Stimulated activated CD8-positive, alpha-beta memory T cell treated with anti-CD3 and anti-CD28 coated beads, Interleukin-4, amount 100 ng/mL, for 24 hours (primary cell): ENCODE measurements at places on chromosomes 2 and 18.

GRCh38 chr2:230575642-230576324 is 136.9 kb upstream of the CAB39 start:
- DNase-seq: peak; percentile 61

DNA sequence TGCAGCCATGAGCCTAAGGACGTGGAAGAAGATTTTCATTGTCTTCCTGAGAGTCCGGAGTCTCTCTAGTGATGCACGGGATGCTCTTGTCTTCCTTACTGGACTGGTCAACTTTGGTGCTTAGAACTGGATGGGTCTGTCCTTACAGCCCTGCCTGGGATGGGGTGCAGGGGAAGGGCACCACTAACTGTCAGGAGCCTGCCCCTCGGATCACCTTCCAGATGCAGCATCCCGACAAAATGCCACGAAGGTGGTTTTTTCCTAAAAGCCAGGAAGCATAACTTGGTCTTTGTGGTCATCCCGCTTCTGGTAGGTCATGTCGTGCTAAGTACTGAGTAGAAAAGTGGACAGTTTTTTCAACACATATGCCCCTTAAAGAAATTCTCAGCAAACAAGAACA is 207.4 kb upstream of the TWIST2 start:
- DNase-seq: no peak

DNA sequence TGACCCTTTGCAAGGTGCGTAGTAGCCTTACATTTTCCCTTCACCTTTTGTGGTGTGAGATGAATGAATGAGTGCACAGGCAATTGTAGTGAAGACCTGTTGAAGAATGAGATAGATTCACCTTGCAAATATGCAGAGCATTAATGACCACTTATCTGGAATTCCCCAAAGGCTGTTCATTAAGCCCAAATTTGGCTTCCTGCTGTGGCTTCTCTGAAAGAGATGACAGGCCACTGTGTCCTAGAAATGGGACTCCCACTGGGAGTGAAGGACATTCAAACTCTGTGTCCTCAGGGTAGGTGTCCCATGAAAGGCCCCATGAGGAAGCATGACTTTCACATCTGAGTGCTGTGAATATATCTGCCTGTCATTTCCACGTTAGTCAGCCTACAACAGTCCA is 1821.8 kb upstream of the PIK3C3 start:
- DNase-seq: no peak

- DNase-seq: no peak
Observed at GRCh38 chr2:232884549-232885263, 14.6 kb downstream of the SNORC start.

- peak; percentile 28 for DNase-seq
Observed at GRCh38 chr2:27408601-27409320, 630 bp downstream of the PPM1G start.

DNA sequence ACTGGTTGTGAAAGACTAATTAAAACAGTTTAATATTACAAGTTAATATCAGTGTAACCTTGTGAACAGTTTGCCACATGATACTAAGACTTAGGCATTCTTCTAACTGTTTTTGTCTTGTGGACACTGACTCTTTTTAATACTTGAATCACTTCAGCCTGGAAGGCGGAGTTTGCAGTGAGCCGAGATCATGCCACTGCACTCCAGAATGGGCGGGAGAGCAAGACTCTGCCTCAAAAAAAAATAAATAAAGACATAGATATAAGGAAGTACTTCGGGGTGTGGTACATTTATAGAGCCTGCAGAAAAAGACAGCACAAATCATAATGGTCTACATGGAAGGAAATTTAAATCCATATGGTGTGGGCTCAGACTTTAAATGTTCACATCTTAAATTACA is 300.4 kb upstream of the NETO1 start:
- DNase-seq: no peak

DNA sequence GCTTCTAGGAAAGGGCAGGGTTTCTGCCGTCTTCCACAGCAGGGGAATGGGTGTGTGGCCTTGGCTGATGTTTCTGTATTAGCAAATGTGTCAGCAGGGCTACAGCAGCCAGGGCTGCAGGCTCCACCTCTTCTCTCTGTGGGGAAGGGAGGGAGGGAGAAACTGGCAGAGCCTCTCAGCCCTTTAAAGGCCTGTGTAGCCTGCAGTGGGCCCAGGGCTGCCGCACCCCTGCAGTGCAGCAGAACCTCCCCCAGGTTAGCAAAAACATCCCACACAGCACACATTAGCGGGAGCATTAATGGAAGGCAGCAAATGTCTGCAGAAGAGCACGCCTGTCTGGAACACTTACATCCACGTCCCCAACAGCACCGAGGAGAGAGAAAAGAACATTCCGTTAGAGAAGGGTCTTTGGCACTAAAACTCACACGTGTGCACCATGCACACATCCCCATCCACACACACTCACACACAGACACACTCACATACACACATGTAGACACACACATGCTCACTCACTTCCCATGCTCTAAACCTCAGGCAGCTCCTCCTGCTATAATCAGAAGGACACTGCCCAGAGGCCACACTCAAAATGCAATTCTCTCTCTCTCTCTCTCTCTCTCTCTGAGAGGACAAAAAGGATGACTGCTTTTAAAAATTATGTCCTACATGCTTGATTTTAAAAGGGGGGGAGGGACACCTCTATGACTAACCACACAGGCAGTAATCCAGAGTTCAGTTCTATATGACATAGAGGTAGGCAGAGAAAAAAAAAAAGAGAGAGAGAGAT is 24.1 kb downstream of the MRPL35 start:
- no peak for DNase-seq

DNA sequence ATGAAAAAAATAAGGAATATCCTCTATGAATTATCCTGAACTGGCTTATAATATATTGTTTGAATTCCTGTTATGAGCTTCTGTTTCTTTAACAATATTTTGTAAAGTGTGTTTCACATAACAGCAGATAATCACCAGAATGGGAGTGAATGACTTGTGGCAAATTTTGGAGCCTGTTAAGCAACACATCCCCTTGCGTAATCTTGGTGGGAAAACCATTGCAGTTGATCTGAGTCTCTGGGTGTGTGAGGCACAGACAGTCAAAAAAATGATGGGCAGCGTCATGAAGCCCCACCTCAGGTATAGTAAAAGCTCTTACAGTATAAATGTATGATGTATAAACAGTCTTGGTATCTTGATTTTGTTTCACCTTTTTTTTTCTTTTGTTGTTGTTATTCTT is 5.9 kb downstream of the GEN1 start:
- no peak for DNase-seq

DNA sequence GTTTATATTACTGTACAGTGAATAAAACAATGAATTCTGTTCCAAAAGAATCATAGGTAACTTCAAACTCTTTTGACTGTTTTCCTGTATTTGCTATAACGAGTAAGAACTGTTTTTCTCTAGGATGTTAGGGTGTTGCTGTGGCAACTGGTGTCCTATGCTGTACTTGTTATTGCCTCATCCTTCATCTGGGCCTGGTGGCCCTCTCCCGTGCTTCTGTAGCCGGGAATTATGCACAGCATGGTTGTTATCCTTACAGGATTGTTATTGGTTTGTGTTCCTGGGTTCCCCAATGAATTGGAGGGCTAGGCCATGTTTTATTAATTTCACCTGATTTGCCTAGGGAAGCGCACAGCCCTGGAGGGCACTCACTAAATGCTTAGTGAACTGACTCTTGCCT is 279.2 kb downstream of the PTPRM start:
- DNase-seq: no peak

DNA sequence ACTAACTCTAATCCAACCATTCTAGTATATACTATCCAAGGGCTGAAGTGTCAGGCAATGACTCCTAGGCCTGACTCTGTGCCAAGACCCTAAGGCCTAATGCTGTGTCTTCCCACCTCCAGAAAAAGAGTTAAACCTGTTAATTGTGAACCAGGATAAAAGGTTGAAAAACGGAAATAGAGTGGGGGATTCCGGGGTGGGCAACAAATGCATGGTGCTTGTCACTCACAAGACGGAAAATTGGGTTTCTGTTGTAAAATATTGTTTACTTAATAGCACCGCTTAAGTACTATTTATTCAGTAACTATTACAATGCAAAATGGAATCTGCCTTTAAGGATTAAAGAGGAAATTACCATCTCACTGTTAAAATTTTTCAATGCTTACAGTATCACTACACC is 3.2 kb downstream of the STK17B start:
- no peak for DNase-seq

DNA sequence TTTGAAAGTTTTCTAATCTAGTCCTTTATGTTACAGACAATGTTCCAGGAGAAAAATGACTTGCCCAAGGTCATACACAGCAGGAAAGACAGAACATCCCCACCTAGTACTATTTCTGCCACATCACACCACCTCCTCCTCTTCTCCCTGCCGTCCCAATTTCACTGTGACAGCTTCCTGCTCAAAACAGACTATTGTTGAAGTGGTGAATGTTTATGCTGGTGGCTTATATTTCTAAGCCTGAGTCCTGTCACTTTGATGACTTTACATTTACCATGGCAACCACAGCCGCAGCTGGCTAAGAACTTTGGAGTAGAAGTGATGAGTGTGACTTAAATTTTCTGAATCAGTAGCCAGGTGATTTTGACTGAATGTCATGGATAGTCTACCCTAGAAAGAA is 10.0 kb downstream of the GALNT5 start:
- DNase-seq: no peak

GRCh38 chr2:160974803-160975202 is 185.4 kb upstream of the TANK start:
- no peak for DNase-seq

DNA sequence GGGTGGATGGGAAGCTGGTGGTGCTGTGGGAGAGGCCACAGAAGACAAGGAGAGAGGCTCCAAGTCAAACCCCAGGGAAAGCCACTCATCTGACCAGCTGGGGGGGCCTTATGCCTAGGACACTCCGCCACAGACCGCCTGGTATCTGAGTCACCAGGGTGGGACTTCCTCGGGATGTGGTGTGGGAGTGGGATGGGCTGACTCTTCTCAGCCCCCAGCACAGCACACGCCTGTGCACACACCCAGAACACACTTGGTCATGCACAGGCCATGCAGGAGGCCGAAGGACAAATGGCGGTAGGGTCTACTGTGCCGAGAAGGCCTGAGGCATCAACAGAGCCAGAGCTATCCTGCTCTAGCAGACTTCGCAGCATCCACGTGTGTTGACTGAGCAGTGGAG is 136.4 kb downstream of the INHBB start:
- no peak for DNase-seq

- no peak for DNase-seq
Observed at GRCh38 chr2:197852108-197852507, 47.7 kb downstream of the PLCL1 start.

DNA sequence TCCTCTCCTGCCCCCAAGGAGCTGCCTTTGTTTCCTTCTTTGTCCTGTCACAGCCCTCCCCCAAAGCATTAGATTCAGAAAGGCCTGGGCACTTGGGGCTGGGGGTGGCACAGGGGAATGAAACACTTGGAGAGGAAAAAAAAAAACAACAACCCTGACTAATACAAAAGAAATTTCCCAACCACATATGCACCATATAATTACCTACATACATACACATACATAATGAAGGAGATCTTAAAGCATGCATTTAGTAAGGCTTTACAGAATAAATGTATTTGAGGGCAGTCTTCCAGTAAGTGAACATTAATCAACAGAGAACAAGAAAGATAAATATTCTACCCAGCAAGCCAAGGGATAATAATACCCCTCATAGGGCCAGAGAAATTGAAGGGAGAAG is 70.0 kb upstream of the PPP1CB start:
- peak; percentile 4 for DNase-seq

DNA sequence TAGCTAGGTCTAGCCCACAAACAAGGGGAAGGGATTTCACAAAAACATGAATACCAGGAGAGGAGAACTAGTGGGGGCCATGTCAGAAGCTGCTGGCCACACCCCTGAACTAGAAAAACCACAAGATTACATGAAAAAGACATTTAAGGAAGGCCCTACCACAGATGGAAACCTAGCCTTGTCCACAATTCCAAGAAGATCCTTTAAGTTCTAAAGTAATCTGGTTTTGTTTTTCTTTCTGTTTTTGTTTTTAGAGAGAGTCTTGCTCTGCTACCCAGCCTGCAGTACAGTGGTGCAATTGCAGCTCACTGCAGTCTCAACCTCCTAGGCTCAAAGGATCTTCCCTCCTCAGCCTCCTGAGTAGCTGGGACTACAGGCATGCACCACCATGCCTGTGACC is 34.2 kb upstream of the CAB39 start:
- DNase-seq: no peak

GRCh38 chr2:48264627-48265026 is 265.3 kb upstream of the STON1 start:
- DNase-seq: no peak

DNA sequence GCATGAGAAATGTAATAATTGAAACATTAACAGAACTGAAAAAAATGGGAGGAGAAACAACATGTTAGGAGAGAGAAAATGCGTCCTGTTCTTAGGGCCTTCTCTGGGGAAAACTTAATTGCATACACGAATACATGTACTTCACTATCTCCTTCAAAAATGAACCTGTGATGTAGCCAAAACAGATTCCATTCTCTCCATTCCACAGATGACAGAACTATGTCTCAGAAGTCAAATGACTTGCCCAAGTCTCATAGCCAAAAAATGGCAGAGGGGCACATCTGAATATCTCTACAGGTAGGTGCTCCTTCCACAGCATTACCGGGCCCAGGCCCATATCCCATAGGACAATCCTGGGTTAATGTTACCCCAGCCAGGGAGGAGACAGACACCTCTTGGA is 3.9 kb upstream of the DCTN1 start:
- DNase-seq: no peak

DNA sequence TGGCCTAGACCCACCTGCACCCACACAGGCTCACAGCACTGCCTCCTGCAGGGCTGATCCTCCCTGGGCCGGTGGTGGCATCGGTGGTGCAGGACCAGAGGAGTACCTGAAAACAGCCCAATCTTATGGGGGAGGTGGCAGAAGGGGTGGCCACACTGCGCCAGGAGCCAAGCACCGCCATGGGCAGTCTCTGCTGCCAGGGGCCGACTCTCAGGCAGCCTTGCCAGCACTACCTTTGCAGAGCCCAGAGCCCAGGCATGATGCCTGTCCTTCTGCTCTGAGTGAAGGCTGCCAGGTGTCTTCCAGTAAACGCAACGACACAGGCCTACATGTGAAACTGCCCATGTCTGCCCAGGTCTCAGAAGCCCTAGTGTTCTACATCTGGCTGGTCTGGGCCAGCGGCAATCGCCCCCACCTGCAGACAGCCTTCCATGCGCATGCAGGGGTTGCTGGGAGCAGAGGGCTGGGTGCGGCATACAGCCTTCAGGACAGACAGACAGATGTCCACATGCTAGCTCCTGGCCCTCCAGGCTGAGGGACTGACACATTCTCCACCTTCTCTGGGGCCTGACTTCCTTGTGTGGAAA is 6.8 kb downstream of the HS6ST1 start:
- no peak for DNase-seq

DNA sequence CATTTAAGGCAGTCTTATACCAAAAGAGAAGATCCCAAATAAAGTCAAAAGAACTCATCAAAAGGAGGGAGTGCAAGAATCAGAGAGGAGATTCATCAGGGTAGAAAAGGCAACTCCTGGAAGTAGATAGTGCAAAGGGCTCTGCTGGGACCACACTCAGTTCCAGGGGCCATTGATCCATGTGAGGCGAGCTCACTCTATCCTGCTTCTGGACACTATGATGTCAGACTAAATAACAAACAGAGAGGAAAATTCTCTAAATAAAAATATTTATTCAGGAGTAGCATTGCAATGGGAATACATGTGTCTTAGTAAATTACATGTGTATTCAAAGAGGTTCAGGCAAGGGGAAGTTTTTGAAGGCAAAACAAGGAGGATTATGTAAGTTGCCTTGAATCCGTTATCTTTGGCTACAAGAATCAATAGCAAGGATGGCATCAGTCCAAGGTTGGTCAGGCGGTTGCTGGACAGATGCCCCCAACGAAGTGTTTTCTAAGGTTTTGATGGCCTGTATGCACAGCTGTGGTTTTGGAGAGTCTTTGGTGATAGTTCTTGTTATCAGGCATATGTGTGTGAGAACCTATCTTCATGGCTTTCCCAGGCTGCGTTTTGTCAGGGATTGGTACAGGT is 13.2 kb upstream of the SERPINB12 start:
- DNase-seq: no peak
